Bronchial epithelial cell (primary cell): ENCODE measurements at places on chromosomes 1 and 21.

DNA sequence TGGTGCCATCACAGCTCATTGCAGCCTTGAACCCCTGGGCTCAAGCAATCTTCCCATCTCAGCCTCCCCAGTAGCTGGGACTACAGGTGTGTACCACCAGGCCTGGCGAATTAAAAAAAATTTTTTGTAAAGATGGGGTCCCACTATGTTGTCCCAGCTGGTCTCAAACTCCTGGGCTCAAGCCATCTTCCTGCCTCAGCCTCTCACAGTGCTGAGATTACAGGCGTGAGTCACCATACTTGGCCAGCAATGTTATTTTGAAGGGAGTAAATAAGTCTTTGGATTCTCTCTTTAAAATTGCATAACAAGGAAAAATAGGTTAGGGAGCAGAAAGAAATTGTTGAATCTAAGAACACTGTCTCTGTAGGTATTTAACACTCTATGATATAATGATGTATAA lies 111.3 kb downstream of the RPS6KC1 start:
- peak; percentile 20 for DNase-seq

DNA sequence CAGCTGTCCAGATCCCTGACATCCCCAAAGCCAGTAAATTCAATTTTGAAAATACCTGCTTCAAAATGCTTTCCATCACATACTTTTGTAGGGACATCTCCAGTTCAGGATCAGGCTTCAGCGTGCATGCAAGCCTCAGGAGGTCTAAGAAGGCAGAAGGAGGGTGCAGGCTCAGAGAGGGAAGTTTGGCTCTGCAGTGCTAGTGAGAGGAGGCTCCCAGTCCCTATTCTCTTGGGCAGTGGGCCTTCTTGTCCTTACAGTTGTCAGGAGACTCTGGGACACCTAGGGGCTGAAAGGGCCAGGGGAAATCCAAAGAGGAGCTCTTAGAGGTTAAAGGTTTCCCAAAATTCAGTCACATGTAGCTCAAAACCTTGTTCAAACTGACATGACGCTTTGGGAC lies 20.1 kb downstream of the ADCY10 start:
- DNase-seq, result no peak

GRCh38 chr21:35481005-35481404 lies 431.9 kb upstream of the RUNX1 start:
- DNase-seq, result no peak

- DNase-seq, result no peak
Measured at GRCh38 chr1:211531194-211532087, 39.5 kb upstream of the RD3 start.

- DNase-seq, result no peak
Measured at GRCh38 chr1:180271272-180272255, 41.5 kb downstream of the LHX4 start.

GRCh38 chr1:22736501-22737080 lies 26.0 kb downstream of the EPHB2 start:
- DNase-seq, result no peak

DNA sequence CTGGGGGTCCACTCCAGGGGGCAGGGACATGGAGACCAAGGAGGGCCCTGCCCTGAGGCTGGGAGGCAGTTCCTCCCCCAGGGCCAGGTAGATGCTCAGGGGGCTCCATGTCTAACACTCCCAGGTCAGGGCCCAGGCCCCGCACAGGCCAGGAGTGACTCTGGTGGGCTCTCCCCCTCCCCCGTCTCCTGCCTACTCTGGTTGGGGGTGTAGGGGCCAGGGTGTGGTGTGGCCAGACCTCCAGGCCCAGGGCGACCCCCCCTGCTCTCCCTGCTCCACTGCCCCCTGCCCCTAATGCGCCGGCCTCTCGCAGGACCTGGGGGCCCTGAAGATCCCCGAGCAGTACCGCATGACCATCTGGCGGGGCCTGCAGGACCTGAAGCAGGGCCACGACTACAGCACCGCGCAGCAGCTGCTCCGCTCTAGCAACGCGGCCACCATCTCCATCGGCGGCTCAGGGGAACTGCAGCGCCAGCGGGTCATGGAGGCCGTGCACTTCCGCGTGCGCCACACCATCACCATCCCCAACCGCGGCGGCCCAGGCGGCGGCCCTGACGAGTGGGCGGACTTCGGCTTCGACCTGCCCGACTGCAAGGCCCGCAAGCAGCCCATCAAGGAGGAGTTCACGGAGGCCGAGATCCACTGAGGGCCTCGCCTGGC lies 19.7 kb upstream of the CCDC27 start:
- no peak for DNase-seq

GRCh38 chr1:34591751-34592629 lies 162.9 kb upstream of the GJB5 start:
- no peak for DNase-seq
